ENCODE measurements at places on chromosomes 2 and 18. TPM values are rescaled to one million over a fixed set of nuclear protein-coding genes. Genes with fewer than 3 reads are reported as not detected.

CD8A gene
- 0.02 TPM for polyA plus RNA-seq

LIMS3 gene
- 0.05 TPM for polyA plus RNA-seq

ALK gene
- not detected for polyA plus RNA-seq

ASAP2 gene
- polyA plus RNA-seq = 54.2 TPM

CRYGD gene
- polyA plus RNA-seq = not detected

GRB14 gene
- polyA plus RNA-seq = 4.2 TPM

KLHL29 gene
- 6.4 TPM for polyA plus RNA-seq

- DNase-seq = no peak
Measured at GRCh38 chr2:5954509-5954908, 262.3 kb downstream of the SOX11 start.

DNA sequence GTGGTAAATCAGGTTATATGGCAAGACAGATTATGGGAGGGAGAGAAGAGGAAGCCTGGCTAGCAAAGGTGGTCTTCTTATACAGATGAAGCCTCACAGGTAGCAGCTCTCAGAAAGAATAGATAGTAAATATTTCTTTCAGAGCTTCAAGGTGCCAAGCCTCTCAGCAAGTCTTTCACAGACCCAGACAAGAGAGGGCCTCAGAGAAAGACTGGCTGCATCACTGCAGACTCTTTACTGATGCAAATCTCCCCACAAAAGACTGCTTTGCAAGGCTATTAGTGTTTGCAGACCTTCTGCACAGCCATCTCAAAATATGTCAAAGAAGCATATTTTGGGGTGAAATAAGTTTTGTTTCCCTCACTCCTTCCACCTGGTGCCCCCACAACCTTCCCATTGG, 372.4 kb upstream of the RND3 start:
- DNase-seq = no peak

DNA sequence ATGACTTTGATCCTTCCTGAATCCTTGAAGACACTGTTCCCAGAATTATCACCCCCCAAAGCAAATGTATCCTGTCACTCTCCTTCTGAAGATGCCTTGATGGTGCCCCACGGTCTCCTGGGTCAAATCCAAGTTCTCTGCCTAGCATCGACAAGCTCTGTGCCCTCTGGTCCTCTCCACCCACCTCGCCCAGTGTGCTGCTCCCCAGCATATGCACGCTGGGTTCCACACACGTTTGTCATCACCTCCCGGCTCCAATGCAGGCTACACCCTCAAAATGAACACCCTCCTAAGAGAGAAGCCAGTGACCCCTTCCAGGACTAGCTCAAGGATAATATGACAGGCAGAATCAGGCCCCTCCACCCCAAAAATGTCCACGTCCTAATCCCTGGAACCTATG, 39.5 kb upstream of the CREG2 start:
- no peak for DNase-seq

DNA sequence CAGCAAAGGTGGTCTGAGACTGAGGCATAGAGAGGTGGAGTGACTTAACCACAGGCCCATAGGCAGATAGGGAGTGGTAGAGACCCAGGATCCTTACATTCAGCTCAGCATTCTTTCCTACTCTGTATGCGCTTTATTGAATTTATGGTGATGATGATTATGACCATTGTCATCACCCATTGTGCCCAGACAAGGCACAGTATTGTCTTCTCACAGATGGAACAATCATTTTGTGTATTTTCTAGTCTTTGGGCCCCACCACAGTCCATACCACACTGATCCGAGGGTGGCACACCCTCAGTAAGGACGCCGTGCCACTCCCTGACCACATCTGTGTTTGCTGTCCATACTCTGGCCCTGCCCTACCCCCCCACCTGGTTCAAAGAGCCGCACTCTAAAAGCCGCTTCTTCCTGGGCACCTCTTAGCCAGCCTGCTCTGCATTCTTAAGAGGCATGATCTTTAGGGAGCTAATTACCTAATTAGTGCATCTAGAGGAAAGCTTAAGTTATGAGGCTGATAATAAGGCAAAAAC, 179.6 kb upstream of the SMAD2 start:
- peak; percentile 26 for DNase-seq

- no peak for DNase-seq
Measured at GRCh38 chr2:33145459-33145858, 198.7 kb downstream of the LTBP1 start.

DNA sequence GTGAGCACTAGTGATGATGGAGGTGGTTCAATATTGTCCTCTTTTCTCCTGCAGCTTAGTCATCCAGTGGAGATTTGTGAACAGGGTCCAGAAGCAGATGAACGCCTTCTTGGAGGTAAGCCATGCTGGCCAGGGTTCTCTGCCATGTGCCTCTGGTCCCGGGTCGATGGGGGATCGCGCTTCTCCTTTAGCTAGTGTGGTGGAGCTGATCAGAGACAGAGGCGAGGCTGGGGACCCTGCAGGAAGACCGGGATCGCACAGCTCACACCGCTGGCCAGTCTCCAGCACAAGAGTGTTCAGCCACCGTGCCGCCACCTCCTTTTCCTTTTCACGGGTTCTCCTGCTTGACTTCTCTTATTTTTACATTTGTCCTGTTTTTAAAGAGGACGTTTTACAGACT, 243.4 kb downstream of the ALPK2 start:
- DNase-seq = no peak

- no peak for DNase-seq
Measured at GRCh38 chr2:42566837-42567321, 1.6 kb upstream of the MTA3 start.

- DNase-seq = no peak
Measured at GRCh38 chr18:76307293-76307690, 187.8 kb downstream of the ZNF516 start.

DNA sequence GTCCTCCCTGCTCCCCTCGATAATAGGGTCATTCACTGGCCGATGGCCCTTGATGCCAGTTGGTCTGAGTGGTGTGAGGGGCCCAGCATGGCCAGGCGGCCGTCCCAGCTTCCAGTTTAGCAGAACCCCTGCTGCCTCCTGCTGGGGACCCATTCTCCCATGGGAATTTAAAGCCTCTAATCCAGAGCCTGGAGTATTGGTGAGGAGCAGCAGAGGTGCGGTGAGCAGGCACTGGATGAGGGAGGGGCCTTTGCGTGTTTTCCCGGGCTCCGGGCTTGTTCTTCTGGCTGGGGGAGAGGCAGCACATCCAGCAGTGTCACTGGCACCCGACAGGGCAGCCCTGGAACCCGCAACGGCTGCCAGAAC, 17.4 kb downstream of the KCNIP3 start:
- no peak for DNase-seq
